ENCODE measurements at places on chromosomes 12 and 14. TPM values are rescaled to one million over a fixed set of nuclear protein-coding genes. Genes with fewer than 3 reads are reported as not detected.

NRIP2 gene
- total RNA-seq = 0.15 TPM

PRH2 gene
- not detected for total RNA-seq

OR4K5 gene
- total RNA-seq = not detected

OTUB2 gene
- total RNA-seq = 2.8 TPM

PZP gene
- total RNA-seq = not detected

C12orf43 gene
- total RNA-seq = 13.8 TPM

DBX2 gene
- not detected for total RNA-seq

PMCH gene
- not detected for total RNA-seq

BICDL1 gene
- total RNA-seq = under 0.01 TPM

CLEC1A gene
- not detected for total RNA-seq

PPP4R4 gene
- 2.8 TPM for total RNA-seq

KRT71 gene
- total RNA-seq = not detected

PCNX4 gene
- total RNA-seq = 87.2 TPM

RFX4 gene
- total RNA-seq = not detected

KRT83 gene
- total RNA-seq = not detected

PSMA3 gene
- 146 TPM for total RNA-seq

RAD9B gene
- 0.29 TPM for total RNA-seq
